ENCODE measurements at places on chromosomes 2 and 18.

DNA sequence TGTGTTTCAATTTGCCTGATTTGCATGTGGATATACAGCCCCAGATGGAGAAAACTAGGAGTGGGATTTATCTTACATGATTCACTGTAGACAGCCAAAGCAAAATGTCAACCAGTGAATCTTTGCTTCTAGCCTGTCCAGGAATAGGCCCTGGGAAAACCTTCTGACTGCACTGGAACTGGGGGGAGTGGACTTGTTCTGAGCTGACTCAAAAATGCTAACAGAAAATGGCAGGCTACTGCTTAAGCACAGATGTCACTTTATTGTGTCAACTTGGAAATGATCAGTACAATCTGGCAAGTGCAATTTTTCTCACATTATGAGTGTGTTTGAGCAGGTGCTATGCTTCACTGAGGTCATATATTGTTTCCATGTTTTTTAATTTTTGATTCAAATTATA lies 593.7 kb downstream of the NRXN1 start:
- no peak for DNase-seq

GRCh38 chr2:132515010-132515409 lies 98.4 kb downstream of the GPR39 start:
- no peak for DNase-seq

GRCh38 chr2:14896330-14897030 lies 264.0 kb downstream of the LRATD1 start:
- DNase-seq: no peak

DNA sequence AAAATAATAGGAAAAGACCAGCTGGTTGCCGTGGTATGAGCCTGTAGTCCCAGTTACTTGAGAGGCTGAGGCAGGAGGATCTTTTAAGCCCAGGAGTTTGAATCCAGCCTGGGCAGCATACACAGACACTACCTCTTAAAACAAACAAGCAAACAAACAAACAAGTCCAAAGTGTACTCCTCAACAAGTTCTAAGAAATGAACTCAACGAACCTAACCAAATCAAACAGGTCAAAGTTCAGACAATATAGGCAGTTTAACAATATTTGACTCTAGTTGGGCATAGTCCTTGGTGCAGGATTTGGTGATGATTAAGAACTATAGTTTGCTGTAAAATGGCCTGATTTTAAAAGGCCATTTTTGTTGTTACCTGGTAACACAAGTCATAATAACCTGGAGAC lies 41.9 kb upstream of the RHOB start:
- no peak for DNase-seq

GRCh38 chr2:161961061-161961460 lies 113.0 kb downstream of the DPP4 start:
- no peak for DNase-seq

DNA sequence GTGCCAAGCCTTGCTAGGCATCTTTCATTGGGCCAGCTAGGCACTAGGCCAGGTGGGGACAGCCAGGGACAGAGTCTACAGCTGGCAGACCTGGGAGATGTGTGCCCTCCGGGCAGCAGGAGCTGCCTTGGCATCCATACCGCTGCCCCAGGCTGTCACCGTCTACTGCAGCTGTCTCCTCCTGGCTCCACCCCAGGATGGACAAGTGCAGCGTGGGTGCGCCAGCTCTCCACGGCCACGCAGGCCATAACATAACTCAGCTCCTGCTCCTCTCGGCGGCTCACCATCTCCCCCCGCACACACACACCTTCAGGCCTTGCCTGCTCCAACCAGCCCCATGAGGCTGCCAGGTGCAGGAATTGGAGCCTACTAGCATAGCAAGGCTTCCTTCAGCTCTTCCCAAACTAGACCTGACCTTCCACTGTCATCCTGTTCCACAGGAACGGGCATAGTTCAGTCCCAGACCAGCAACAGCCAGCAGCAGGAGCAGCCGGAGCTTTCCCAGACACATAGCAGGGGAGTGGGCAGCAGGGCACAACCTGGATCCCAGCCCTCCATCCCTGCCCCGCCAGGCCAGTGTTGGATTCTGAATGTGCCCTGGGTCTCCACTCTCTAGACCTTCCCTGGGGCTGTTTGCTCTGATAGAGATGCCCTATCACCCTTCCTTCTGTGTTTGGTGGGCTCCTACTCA lies 2.5 kb upstream of the ADRA2B start:
- no peak for DNase-seq

DNA sequence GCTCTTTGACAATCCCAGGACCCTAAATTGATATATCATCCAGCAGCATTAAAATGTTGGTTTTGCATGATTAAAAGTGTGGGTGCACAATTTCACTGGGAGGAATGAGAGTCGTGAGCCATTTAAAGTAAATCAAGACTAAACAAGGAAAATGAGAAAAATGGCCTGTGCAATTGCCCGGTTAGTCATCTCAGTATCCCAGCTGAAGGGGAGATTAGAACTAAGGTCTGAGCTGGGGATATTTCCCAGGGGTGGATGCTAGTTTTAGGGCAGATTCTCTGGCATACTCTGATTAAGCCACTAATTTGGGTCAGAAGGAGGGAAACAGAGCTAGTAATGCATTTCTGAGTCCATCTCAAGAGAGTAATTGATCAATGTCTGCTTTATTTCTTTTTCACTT lies 177.2 kb downstream of the EN1 start:
- DNase-seq: no peak

DNA sequence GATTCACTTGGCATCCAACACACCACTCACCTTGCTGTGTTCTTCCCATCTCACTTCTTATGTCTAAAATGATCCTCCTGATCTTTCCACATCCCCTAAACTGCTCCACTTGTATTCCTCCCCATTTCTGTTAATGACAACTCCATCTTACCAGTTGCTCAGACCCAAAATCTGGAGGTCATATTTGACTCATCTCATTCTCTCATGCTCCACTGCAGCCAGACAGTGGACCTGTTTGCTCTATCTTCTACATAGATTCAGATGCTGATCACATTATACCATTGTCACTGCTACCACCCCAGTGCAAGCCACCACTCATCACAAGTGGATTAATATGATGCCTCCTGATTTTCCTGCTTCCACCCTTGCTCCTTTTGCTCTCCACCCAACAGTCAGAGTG lies 7.9 kb upstream of the NABP1 start:
- DNase-seq: no peak

- DNase-seq: no peak
These were observed 76.4 kb downstream of the ITGB1BP1 start for GRCh38 chr2:9346885-9347284.

DNA sequence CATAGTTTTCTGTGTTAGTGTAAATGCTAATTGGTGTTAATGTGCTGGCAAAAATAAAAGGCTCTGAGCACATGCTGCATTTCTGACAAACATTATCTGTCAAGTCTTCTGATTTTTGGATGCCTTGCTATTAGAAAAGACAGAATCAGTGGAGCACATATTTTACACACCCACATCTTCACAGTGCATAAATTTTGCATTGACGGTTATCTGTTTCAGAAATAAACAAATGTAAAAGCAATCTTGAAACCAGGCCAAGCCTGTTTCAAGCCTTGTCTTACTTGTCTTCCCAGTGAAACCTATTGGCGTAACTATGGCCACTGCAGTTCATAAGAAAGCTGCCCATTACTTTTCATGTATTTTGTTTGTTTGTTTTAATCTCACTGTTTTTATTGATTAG lies 333.7 kb upstream of the CDH19 start:
- no peak for DNase-seq

GRCh38 chr18:25459814-25460213 lies 107.8 kb upstream of the ZNF521 start:
- no peak for DNase-seq

DNA sequence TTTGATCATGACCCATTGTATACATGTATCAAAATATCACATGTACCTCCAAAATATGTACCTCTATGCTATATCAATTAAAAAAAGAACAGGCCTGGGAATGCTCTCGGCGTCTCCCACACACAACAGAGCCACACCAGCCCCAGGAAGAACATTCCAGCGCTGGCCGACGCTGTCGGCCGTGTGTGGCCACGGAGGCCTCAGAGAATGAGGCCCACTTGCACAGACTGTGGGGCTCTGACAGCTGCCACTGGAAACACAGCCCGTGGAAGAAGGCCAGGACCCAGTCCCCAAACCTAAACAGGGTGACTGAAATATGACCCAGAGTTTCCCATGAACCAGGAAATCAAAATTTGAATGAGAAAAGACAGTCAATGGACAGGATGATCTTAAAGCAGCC lies 69.7 kb downstream of the EIPR1 start:
- DNase-seq: no peak

- peak; percentile 87 for DNase-seq
These were observed 159.2 kb downstream of the FAM210A start for GRCh38 chr18:13566941-13567746.

- no peak for DNase-seq
These were observed 52.7 kb downstream of the PID1 start for GRCh38 chr2:229218329-229218921.

Measured in substantia nigra (tissue), 51 donors.